Activated T-helper 17 cell treated with anti-CD3 and anti-CD28 coated beads, Interleukin-2, amount 50 U/mL, for 72 hours (primary cell): ENCODE measurements at places on chromosomes 13 and 19. TPM values are rescaled to one million over a fixed set of nuclear protein-coding genes. Genes with fewer than 3 reads are reported as not detected.

KLK11 gene
- not detected for total RNA-seq

TEX26 gene
- total RNA-seq = not detected

ZNF729 gene
- not detected for total RNA-seq

CCDC106 gene
- total RNA-seq = 2.6 TPM

CBY2 gene
- total RNA-seq = not detected

PCP2 gene
- total RNA-seq = 19.5 TPM

GPR18 gene
- total RNA-seq = 10.1 TPM

TNNT1 gene
- not detected for total RNA-seq

ZSCAN18 gene
- 20.1 TPM for total RNA-seq

FFAR1 gene
- total RNA-seq = 0.54 TPM

ZNF8 gene
- total RNA-seq = 4.6 TPM

FOXA3 gene
- total RNA-seq = 1.9 TPM

ZNF607 gene
- total RNA-seq = 9.4 TPM

CADM4 gene
- total RNA-seq = 0.61 TPM

PRODH2 gene
- total RNA-seq = 0.13 TPM

CYP2B6 gene
- not detected for total RNA-seq

HNRNPA1L2 gene
- 4.4 TPM for total RNA-seq

SPTBN4 gene
- 1.4 TPM for total RNA-seq

RAD23A gene
- 156 TPM for total RNA-seq

NEK3 gene
- total RNA-seq = 3.9 TPM

HIPK4 gene
- not detected for total RNA-seq

PABPC3 gene
- 0.32 TPM for total RNA-seq
